ENCODE measurements at places on chromosomes 2 and 18.

DNA sequence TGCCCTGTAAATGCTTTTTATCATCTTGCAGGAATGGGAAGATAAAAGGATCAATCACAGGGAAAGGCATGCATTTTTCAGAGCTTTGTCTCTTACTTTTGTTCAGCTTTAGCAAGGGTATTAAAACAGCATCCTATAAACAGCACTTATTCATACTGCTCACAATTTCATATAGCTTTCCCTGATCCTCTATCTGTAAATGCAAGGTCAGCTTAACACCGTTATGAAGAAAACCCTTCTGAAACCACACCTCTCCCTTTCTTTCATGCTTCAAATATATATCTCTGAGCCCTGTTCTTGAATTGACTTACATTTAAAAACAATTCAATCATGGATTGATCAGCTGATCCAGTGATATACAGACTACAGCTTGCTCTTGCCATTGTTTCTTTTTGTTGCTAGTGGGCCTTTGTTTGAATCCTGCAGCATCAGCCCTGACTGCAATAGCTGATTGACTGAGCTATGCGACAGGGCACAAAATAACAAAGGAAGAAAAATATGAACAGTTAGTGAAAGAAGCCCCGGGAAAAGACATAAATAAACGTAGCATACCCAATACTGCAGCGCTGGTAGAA lies 795.5 kb upstream of the CDH2 start:
- DNase-seq: no peak

- no peak for DNase-seq
Measured at GRCh38 chr18:41576643-41577042, 378.4 kb upstream of the PIK3C3 start.

DNA sequence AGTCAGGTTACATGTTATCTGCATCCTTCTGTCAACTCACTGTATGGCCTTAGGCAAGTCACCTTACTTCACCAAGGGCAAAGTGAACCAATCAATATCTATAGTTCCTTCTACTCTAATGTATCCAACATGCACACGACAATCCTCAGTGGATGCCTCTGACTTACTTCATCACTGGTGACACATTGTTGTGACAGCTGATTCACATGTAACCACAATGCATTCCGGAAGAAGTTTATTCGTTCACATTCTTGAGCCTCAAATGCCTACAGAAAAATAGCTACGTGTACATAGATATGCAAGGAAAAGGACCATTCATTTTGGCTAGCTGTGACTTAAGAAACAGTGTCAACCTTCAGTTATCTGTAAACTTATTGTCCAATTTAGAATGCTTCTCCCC lies 26.3 kb upstream of the EPG5 start:
- DNase-seq: no peak

DNA sequence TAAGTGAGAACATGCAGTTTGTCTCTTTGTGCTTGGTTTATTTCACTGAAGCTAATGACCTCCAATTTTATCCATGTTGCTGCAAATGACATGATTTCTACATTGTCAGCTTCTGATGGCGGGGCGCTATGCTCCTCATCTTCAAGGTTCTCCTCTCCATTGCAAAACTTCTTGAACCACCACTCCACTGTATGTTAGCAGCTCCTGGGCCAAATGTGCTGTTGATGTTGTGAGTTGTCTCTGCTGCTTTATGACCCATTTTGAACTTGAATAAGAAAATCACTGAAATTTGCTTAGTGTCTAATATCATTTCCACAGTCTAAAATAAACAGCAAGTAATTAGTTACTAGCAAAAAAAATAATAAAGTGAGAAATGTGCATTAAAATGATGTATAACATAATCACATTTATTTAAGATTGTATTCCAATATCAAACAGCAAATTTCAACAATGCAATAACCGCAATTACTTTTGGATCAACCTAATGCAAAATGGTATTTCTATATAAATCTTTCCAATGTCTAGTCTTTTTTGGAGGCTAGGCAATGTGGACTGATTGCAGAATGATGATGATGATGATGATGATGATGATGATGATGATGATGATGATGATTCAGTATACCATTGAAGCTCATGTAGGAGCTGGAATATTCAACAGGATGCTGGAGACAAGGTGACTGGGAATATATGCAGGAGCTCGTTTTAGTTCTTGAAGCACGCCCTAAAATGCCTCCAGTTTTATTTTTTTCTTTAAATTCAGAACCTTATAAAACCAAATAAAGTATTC lies 304.9 kb upstream of the KYNU start:
- no peak for DNase-seq

- no peak for DNase-seq
Measured at GRCh38 chr2:240815761-240816583, 4.0 kb downstream of the KIF1A start.

- DNase-seq: no peak
Measured at GRCh38 chr2:9809064-9809356, 34.3 kb upstream of the TAF1B start.

DNA sequence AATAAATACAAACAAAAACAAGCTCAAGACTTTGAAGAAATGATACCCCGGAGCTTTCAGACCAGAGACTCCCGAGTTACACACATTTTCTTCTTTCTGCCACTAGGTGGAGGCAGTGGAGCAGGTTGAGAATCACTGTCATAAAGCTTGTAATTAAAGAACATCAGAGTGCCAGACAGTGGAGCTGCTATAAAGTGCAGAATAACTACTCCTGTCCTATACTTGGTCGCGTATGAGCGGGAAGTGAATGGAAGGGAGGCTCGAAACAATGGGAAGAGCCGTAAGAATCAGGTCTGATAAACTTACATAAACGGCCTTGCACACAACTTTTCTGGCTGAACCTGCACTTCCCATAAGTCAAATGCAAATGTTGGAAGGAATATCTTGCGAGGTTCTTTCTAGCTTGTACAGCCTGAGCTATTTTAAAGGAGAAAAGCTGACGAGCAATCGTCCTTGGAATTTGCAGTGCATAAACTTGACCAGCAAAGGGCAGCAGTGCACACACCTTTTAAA lies 189.0 kb downstream of the RPIA start:
- no peak for DNase-seq

DNA sequence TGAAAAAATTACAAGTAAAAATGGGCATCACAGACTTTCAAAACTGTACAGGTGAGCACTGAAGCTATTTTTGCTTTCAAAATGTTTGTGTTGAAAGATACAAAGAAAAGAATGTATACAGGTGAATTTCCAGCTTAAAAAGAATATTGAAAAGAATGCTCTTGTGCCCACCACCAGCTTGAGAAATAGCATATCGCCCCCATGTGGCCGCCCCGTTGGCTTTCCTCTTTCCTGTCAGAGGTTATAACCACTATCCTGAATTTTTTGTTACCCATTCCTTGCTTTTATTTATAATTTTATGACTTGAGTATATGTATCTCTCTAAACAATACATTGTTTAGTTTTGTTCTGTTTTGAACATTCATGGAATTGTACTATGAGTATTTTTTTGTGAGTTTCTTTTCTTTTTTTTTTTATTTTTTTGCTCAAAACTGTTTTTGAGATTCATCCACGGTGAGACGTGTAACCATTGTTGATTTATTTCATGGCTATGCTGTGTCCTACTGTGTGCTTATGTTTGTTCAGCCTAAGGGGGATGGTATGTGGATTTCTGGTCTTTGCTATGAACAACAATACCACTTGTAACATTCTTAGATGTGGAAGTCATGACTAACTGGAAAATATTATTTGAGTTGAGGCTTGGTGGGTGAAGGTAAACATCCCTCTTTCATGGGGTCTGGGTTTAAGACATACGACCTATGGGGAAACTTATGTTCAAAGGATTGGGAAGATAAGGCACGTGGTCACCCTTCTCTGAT lies 11.6 kb downstream of the TRPM8 start:
- no peak for DNase-seq

GRCh38 chr2:20504174-20504573 lies 57.3 kb downstream of the RHOB start:
- no peak for DNase-seq

- DNase-seq: no peak
Measured at GRCh38 chr2:236209996-236210395, 41.8 kb upstream of the GBX2 start.

GRCh38 chr2:225004597-225004996 lies 37.7 kb downstream of the DOCK10 start:
- no peak for DNase-seq

- no peak for DNase-seq
Measured at GRCh38 chr2:5977477-5977876, 285.3 kb downstream of the SOX11 start.

GRCh38 chr2:164388511-164388910 lies 232.8 kb downstream of the GRB14 start:
- DNase-seq: no peak

GRCh38 chr2:127884436-127884835 lies 1.3 kb downstream of the AMMECR1L start:
- no peak for DNase-seq

DNA sequence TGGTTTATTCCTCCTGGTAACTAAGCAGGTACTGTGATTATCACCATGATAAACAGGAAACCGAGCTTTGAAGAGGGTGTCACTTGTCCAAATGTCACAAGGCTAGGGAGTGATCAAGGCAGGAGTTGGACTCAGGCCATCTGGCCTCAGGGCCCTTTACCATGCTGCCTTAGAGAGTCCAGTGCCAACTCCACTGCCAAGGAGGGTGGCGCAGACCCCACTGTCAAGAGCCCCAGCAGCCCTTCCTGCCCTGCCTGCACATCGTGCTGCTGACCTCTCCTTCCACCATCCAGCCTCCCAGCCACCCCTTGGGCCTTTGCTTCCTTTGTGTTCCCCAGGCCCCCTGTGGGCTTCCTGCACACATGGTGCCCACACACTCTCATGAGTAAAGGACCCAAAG lies 48.3 kb downstream of the TNS1 start:
- no peak for DNase-seq

DNA sequence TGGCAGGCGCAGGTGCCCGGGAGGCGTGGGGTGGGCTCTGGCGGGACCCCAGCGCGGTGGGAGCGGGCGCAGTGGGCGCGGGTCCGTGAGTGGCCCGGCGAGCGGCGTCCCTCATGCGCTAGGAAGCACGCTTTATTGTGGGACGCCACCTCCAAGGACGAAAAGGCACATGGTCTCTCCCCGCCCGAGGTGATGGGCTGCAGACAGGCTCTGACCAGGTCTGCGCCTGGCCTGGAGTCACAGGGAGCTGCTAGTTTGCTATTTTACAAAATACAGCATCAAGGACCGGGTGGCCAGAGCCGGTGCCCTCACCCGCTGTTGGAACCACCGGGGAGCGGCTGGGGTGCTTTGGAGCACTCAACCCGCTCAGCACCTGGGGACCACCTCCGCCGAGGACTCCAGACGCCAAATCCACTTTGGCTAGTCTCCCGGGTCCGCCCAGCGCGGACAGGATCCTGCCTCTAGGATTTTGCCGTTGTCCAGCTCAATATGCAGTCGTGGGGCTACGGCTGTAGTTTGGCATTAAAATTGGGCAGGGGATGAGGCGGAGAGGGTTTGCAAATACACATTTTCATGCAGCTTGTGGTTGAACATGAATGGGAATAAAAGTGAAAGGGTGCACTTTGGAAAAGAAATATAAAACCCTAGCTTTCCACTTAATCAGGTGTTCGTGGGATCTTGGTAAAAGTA lies 65.4 kb downstream of the LRRFIP1 start:
- DNase-seq: no peak

DNA sequence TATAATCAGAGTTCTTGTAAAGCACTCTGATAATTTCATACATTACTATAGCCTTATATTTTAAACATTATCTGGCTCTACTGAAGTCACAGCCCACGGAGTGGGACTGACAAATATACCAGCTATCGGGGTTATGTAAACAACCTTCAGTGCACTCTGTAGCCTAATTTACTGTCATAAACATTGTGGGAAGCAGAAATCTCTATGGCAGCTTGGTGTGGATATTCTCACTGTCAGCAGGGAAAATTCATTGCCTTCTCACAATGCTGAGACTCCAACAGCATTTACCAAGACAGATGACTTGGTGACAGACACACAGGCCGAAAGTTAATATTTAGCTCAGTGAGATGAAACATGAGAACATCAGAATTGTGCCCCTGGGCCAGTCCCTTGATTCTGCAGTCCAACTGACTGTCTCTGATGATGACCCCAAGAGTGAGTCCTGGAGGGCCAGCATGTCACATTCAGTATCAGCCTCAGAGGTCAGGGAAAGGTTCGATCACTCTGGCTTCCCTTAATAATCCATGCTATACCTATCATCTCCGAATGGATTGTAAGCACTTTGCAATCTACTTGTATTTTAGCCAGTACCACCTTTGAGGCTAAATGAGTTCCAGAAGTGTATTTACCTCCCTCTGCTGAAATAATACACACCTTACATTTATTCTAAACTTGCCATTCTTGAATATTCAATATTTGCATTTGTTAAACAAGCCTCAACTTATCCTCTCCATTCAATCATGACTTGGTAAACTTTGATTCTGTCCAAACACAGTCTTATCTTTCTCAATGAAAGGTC lies 146.2 kb upstream of the OSR1 start:
- no peak for DNase-seq

GRCh38 chr2:111160758-111161157 lies 40.0 kb downstream of the BCL2L11 start:
- DNase-seq: no peak

DNA sequence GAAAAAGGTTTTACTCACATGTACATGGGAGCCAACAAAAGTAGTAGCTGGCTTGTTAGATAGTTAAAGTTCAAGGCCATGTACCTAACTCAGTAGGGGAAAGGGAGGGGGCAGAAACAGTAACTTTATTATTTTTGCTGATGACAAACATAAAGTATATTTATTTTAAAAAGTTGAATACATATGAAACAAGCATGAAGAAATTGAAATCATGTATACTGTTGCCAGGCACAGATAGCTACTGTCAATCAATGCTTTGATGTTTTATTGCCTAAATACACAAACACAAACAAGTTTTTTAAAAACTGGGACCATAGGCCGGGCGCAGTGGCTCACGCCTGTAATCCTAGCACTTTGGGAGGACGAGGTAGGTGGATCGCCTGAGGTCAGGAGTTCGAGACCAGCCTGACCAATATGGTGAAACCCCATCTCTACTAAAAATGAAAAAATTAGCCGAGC lies 7.6 kb upstream of the PSD4 start:
- DNase-seq: no peak

GRCh38 chr2:86815611-86816010 lies 24.9 kb upstream of the CD8A start:
- DNase-seq: no peak

- DNase-seq: no peak
Measured at GRCh38 chr2:189232759-189233406, 53.3 kb upstream of the COL5A2 start.

Data from GM19239 (cell line).